ENCODE measurements at places on chromosomes 13 and 19.

GRCh38 chr13:49439609-49440008 lies 4.3 kb downstream of the CAB39L start:
- DNase-seq, result no peak

GRCh38 chr19:9937001-9937411 lies 691 bp upstream of the OLFM2 start:
- DNase-seq, result no peak

- no peak for DNase-seq
Measured at GRCh38 chr13:75391432-75392100, 90.4 kb downstream of the TBC1D4 start.

DNA sequence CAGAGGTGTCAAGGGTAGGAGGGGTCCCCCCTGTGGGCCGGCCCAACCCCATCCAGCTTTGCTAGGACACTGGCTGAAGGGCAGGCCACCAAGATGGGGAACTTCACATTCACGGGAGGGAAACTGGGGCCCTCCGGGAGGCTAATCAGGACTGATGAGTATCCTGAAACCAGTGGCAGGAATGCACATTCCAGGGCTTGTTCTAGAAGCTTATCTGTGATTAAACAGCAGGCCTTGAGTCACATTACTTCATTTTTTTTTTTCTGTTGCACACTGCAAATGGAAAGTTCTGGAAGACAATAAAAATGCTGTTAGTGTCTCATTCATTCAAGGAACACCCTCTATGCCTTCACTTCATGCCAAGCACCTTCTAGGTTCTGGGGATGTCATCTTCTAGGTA lies 15.5 kb upstream of the SIGLEC11 start:
- no peak for DNase-seq
